ENCODE measurements at places on chromosomes 11 and 22.

GRCh38 chr22:20777420-20778177 is 3.7 kb downstream of the SERPIND1 start:
- DNase-seq = no peak

DNA sequence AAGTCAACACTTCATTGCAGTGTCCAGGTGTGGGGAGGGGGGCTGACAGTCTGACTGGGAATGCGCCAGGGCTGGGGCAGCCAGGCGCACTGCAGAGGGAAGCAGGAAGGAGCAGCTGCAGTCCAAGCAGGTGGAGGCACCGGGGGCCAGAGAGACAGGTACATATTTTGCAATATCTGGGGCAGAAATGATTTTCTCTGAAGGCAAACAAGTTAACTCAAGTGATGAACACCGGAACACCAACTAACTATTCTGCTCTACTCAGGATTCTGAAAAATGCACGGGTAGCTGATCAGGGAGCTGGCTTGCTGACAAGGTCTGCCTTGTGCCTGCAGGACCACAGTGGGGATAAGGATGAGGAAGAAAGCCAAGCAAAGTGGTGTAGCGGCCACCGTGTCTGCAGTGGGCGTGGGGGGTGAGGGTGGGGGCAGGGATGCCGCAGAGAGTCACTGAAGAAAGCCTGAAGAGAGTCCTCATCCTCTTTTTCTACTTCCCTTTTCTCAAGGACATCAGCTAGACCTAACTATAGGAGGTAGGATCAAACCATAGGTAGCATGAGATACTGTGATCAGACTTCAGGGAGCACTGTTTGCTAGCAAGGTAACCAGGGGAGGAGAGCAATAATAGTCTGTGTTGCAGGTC is 83.4 kb downstream of the SCN3B start:
- no peak for DNase-seq

DNA sequence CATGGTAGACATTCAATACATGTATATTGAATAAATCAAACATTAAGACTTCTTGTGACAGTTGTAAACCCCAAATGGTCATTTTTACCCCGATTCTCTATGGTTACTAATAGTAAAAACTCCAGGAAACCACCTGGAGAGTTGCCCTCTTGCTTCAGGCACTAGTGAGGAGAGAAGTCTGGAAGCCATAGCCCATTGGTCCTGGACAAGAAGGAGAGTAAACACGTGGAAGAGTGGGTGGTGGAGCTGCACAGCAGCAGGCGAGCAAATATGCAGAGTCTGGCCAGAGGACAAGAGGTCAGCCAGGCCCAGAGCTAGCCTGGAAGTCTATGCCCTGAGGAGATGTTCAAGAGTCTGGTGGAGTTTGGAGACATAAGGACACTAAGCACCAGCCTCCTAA is 17.7 kb downstream of the DCHS1 start:
- no peak for DNase-seq

GRCh38 chr11:75625991-75626888 is 42.6 kb downstream of the MAP6 start:
- DNase-seq = no peak

GRCh38 chr11:105538588-105538987 is 71.3 kb upstream of the GRIA4 start:
- DNase-seq = no peak

GRCh38 chr11:1830322-1831223 is 4.2 kb upstream of the SYT8 start:
- DNase-seq = no peak

Data from globus pallidus (tissue), 1 donor.